Kidney glomerular epithelial cell (primary cell): ENCODE measurements at places on chromosomes 5 and 9.

DNA sequence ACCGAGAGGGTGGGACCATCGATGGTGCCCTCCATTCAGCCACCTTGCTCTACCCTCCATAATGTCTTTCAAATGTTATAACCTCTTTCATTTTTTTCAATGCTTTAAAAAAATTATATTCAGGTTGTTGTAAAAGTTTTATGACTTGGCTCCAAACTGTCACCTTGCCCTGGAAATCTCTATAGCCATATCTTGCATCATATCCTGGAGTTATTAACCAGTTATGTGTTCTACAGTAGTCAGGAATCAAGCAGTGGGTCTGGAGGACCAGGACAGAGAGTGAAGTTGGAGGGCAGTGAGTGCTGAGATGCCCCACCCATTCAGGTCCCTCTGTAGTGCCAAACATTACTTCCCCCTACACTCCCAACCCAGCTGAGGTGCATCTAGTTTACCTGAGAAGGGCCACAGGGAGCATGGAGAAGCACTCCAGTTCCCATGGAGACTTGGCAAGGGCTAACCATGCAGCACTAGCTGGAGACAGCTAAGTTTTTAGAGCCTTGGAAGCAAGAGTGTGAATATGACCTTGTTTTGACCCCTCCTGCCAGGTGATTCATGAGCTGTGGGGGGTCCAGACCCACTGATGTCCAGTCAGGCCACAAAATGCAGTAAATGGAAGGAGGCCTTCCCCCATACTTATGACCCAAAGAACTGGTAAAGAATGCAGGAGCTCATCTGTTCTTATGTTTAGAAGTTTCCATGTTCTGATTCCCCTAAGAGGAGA, 5.5 kb downstream of the IFNA8 start:
- DNase-seq: no peak

- DNase-seq: no peak
Observed at GRCh38 chr5:169602535-169602934, 19.0 kb downstream of the SPDL1 start.

- DNase-seq: no peak
Observed at GRCh38 chr5:130021876-130022275, 117.6 kb downstream of the CHSY3 start.

GRCh38 chr9:134847752-134848432, 32.7 kb upstream of the FCN2 start:
- DNase-seq: no peak

DNA sequence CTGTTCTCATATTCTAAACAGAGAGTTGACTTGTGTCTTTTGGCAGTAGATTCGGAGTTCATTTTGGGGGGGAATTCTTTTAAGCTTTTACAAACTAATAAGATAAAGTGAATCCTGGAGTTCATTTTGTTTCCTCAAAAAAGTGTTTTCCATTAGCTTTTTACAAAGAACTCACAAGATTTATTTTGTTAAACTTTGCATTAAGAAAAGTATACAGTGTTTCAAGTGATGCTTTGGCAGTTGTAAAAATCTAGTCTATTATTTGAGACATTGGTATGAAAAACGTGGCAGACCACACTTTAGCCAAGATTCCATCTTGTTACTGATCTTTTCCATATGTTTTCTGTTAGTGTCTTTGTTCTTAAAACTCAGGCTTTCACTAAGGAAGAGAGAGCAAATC, 1.2 kb upstream of the OMD start:
- no peak for DNase-seq

DNA sequence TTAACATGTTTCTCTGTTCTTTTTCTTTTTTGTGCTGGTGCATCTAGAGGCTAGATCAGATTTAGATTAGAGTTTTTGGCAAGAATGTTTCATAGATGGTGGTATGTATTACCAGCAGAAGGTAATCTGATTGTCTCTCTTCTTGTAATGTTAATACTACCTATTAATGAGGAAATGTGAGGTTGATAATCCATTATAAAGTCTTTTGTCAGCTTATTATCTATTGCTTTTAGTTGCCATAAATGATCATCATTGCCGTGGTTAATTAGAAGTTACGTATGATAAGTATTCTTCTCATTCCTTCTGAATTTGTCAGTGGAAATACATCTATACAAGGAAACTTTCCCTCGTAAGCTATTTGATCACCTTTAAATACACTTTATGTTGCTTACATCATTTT, 135.0 kb downstream of the PAM start:
- DNase-seq: no peak

- peak; percentile 58 for DNase-seq
Observed at GRCh38 chr5:6158974-6159831, 219.1 kb downstream of the MED10 start.

- no peak for DNase-seq
Observed at GRCh38 chr9:7042124-7042523, 284.4 kb downstream of the KDM4C start.

- DNase-seq: no peak
Observed at GRCh38 chr5:131548176-131548575, 86.9 kb downstream of the RAPGEF6 start.
